ENCODE measurements at places on chromosomes 4 and X.

DNA sequence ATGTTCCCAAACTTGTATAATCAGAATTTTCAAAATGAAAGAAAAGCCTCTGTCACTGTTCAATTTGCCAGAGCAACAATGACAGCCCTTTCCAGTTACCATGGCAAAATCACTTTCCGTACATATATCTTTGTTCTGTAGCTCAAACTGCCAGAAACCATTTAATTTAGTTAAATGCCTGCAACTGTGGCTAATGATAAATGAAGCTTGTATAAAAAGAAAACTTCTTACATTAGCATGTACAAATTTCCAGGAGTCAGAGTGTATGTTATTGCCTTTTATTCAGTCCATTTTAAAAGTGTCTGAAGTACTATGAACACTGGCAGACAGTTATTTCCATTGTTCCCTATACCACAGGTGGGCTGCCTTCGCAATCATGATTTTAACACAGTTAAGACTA lies 30.3 kb downstream of the ARAP2 start:
- no peak for DNase-seq

DNA sequence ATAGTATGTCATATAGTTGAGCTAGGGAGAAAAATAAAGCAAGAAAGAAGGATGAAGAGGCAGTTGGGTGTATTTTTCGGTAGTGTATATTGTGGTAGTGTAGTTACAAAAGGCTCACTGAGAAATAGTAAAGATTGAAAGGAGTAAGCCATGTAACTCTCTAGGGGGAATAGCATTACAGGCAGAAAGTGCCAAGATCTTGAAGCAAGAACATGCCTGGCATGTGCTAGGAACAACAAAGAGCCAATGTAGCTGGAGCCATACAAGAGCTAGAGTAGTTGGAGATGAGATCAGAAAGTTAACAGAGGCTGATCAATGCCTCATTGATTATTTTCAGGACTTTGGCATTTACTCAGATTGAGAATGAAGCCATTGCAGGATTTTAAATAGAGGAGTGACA lies 3.0 kb downstream of the ABCE1 start:
- no peak for DNase-seq

GRCh38 chr4:1192091-1192492 lies 19.7 kb upstream of the SPON2 start:
- DNase-seq = peak; percentile 94

DNA sequence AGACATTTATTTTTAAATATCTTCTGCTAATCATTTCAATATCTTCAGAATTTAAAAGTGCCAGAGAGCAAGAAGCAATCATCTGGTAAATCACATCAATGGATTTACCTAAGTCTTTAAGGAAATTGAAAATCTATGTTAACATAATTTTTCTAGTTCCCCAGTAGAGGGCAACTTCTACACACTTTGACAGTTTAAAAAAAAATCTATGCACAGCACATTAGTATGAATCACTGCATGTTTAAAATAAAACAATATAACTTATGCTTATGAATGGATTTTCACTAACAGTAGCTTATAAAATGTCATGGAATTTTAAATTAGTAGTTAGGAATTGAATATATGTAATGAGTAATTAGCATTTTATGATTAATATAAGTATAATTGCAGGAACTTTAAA lies 126.5 kb downstream of the REELD1 start:
- no peak for DNase-seq

- DNase-seq = no peak
Observed at GRCh38 chr4:56612282-56612681, 68.8 kb downstream of the HOPX start.

DNA sequence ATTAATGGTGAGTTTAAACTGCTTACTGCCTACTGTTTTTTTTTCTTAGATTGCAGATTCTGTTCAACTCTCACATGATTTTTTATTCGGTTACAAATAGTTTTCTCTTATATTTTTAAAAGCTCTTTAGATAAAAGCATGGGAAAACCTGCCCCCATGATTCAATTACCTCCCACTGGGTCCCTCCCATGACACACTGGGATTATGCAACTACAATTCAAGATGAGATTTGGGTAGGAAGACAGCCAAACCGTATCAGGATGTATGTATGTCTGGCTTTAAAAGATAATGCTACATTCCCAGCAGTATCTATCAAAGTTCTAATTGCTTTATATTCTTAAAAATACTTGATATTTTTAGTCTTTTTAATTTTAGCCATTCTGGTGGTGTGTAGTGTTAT lies 131.5 kb downstream of the JADE1 start:
- DNase-seq = peak; percentile 9

DNA sequence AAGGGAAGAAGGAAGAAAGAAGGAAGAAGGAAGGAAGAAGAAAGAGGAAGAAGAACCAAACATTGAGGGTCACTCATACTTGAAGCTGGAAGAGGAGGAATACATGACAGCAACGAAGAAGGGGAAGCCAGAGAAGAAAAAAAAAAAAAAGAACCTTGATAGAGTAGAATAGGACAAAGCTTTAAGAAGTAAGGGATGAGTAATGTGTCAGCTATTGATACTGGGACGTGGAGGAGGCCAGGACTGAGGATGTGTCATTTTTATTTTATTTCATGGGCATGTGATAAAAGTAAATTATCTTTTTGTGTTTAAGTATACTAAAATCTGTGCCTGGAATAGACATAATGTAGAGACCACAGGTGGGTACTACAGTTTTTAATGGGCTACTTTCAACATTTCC lies 6.4 kb downstream of the EDA2R start:
- DNase-seq = no peak

- no peak for DNase-seq
Observed at GRCh38 chr4:166039822-166040221, 166.8 kb downstream of the TLL1 start.

- no peak for DNase-seq
Observed at GRCh38 chr4:42638993-42639392, 17.9 kb downstream of the ATP8A1 start.

GRCh38 chrX:21838937-21839333 lies 482 bp upstream of the MBTPS2 start:
- DNase-seq = no peak

GRCh38 chr4:42642101-42642797 lies 14.7 kb downstream of the ATP8A1 start:
- DNase-seq = no peak

- DNase-seq = no peak
Observed at GRCh38 chr4:18881556-18881955, 860.0 kb upstream of the LCORL start.

DNA sequence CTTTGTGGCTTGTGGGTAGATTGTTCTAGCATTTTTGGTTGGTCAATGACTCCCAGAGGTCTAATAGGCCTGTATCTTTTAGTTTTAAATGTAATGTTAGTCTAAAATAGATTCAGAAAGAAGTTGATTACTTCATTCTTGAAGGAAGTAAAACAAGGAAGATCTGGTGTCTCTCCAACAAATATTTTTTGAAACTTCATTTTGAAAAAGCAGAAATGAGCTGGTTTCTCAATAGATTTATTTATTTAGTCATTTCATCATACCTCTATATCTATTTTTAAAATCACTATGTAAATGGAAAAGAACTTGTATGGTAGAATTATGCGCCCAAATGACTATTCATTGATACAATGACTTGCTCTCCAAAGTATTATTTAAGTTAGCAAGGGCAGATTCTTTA lies 7.2 kb downstream of the HTR2C start:
- DNase-seq = no peak

DNA sequence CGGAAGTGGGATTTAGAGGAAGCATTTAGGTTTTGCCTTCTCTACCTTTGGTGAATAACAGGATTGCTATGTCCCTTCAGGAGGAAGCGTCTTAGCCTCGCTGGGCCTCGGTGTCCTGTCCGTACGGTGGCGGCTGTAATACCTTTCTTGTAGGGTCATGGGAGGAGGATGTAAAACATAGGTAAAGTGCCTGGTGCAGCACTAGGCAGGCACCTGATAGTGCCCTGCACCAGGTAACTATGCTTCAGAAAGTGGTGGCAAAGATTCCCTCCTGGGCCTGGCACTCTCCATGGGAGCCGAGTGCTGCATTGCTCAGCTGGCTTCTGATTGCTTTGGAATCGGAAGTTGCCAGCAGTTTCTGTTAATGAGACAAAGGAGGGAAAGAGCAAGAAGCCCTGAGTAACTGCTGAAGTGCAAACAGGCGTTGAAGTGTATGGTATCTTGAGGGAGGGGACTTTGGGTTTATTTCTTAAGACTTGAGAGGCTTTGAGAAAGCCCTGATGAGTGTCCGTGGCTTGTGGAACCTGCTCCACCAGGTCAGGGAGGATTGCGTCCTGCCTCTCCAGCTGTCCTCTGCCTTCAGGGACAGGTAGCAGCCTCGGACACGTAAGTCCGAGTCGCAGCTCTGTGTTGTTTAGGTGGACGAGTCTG lies 45.8 kb downstream of the TBC1D14 start:
- no peak for DNase-seq

DNA sequence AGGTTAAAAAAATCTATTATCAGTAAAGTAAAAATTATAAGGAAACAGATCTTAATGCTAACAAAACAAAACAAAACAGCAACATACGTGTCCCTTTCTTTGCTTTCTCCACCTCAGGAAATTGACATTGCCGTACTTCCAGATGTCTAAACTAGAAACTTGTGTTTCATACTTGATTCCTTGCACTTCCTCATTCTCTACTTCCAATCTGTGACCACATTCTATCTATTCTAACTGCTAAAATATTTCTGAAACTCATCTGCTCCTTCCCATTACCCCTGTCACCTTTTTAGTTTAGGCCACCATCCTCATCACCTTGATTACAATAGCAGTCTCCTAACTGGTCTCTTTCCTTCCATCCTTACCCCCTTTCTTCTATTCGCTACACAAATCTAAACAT lies 22.5 kb upstream of the RPA4 start:
- no peak for DNase-seq

- DNase-seq = no peak
Observed at GRCh38 chr4:47010912-47011446, 17.6 kb upstream of the GABRA4 start.

GRCh38 chr4:177376024-177376423 lies 66.2 kb downstream of the AGA start:
- DNase-seq = no peak

- no peak for DNase-seq
Observed at GRCh38 chr4:75605928-75606327, 24.4 kb downstream of the CDKL2 start.

GRCh38 chr4:61657016-61657415 lies 456.9 kb downstream of the ADGRL3 start:
- DNase-seq = no peak

GRCh38 chrX:42027367-42028000 lies 104.1 kb upstream of the CASK start:
- DNase-seq = no peak

DNA sequence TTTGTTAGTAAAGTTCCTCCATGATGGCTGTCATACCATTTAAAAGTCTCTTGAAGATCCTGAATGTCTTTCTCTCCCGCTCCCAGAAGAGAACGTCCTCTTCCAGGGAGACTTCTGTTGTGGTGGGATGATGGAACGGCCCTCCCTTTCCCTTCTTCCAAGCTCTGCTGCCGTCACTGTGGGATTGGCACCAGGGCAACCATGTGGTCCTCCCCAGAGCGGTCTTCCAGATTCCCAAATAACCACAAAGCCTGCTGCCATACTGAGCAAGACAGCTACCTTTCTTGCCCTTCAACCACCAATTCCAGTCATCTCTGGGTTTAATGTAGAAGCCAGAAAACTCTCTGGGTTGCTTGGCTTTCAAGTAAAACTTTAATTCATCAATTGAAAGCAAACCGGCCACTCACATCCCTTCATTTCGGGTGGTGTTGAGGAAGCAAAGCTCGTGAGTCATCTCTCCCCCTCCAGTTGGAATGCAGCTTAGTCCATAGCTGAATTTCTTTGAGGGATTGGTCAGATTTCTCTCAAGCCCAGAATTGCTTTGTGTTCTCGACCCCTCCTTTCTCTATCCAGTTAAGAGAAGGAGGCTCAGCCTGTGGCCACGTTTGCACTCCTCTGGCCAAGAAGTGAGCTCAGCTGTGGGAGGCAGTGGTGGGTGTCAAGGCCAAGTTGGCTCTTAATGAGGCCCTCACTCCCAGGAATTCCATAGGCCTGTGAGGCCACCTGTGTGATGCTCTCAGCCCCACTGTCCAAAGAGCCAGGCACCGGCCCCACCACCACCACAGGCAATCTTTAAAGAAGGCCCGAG lies 36.9 kb downstream of the FHDC1 start:
- peak; percentile 99 for DNase-seq

- peak; percentile 68 for DNase-seq
Observed at GRCh38 chr4:113635739-113636437, 125.7 kb downstream of the CAMK2D start.

DNA sequence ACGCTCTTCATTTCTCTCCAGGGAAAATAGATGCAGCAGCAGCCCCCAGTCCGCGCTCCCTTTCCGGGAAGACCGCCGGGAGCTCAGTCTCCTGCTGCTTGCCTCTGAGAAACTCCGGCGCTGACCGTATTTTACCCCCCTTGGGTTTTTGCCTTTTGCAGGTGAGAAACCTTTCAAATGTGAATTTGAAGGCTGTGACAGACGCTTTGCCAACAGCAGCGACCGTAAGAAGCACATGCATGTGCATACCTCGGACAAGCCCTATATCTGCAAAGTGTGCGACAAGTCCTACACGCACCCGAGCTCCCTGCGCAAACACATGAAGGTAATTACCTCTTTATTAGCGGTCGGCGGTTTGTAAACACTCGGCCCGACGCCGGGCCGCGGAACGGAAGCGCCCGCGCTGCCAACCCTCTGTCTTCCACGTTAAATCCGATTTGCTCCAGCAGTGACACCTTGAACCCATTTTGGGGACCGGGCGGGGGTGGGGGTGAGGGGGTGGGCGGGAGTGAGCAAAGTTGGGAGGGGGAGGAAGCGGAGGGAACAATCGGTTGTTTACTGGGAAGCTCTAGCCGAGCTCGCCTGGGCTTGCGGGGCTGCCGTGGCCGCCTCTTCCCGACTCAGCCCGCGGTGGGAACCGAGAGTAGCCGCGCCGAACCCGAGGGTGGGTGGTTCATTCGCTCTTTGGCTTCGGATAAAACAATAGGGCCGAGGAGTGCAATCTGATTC lies 3.0 kb downstream of the ZIC3 start:
- DNase-seq = no peak

DNA sequence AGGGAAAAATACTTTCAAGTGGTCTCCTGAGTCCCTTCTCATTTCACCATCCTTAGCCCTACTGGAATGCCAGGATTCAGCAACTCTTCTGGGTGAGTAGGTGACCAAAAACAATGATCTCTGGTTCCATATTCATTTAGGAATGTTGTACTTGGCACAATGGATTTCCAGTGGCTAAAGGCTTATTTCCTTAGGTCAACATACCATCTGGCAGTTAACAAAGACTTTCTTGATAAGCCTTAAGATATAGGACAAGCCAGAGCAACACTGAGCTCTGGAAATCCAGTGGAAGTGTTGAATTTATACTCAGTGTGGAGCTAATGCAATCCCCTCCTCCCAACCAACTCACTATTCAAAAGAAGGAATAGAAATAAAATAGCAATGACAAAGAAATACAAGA lies 139.4 kb upstream of the EMCN start:
- peak; percentile 55 for DNase-seq

GRCh38 chr4:1579901-1580691 lies 104.0 kb downstream of the FAM53A start:
- no peak for DNase-seq

GRCh38 chr4:40434126-40434687 lies 99.1 kb downstream of the CHRNA9 start:
- DNase-seq = no peak
